Lower lobe of right lung (tissue), 2 donors: ENCODE measurements at places on chromosomes 3 and 15. TPM values are rescaled to one million over a fixed set of nuclear protein-coding genes. Genes with fewer than 3 reads are reported as not detected.

The CRYGS gene
- 4.0 TPM for total RNA-seq

The CCR9 gene
- not detected for total RNA-seq

The CPNE4 gene
- total RNA-seq, result 0.83 TPM

The CCK gene
- not detected for total RNA-seq

The TCTA gene
- total RNA-seq, result 38.8 TPM

The ATP2B2 gene
- 0.09 TPM for total RNA-seq

The HRG gene
- not detected for total RNA-seq

The EAF2 gene
- 7.3 TPM for total RNA-seq

The ZKSCAN7 gene
- total RNA-seq, result 3.9 TPM

The CIDEC gene
- not detected for total RNA-seq

The GREM1 gene
- 3.1 TPM for total RNA-seq

The KCNH8 gene
- 0.12 TPM for total RNA-seq

The FSIP1 gene
- 2.0 TPM for total RNA-seq

The NR1I2 gene
- 0.21 TPM for total RNA-seq

The GOLGA6L7 gene
- not detected for total RNA-seq

The WDR49 gene
- total RNA-seq, result 13.9 TPM

The ZBTB47 gene
- 20.0 TPM for total RNA-seq

The CAMP gene
- 2.3 TPM for total RNA-seq

The FRMD5 gene
- total RNA-seq, result 0.12 TPM

The TICRR gene
- total RNA-seq, result 0.32 TPM

The BHLHE40 gene
- 84.8 TPM for total RNA-seq

The ETFA gene
- 81.2 TPM for total RNA-seq

The LRTM1 gene
- total RNA-seq, result not detected

The CHRNA3 gene
- total RNA-seq, result 1.3 TPM

The MBNL1 gene
- total RNA-seq, result 235 TPM

The FBXO40 gene
- 0.09 TPM for total RNA-seq

The VPS8 gene
- 84.7 TPM for total RNA-seq

The SPSB4 gene
- 0.80 TPM for total RNA-seq

The PPP1R2 gene
- 51.8 TPM for total RNA-seq

The PIERCE2 gene
- total RNA-seq, result 2.7 TPM

The ARGFX gene
- total RNA-seq, result not detected

The GRIP2 gene
- total RNA-seq, result 1.1 TPM

The DHFR2 gene
- 9.2 TPM for total RNA-seq

The PRTG gene
- 10.5 TPM for total RNA-seq

The CKMT1B gene
- 0.89 TPM for total RNA-seq

The BCHE gene
- total RNA-seq, result 5.8 TPM

The MPI gene
- 29.4 TPM for total RNA-seq

The RTP3 gene
- total RNA-seq, result not detected

The KLHDC8B gene
- total RNA-seq, result 34.8 TPM

The ACOX2 gene
- 20.2 TPM for total RNA-seq

The C3orf22 gene
- total RNA-seq, result not detected

The MCCC1 gene
- total RNA-seq, result 49.9 TPM

The BMF gene
- total RNA-seq, result 17.2 TPM

The GPR160 gene
- total RNA-seq, result 24.4 TPM

The GPR176 gene
- total RNA-seq, result 2.4 TPM

The GOLGA6D gene
- not detected for total RNA-seq

The SST gene
- not detected for total RNA-seq

The PLCB2 gene
- total RNA-seq, result 105 TPM

The SLC6A1 gene
- 1.8 TPM for total RNA-seq

The EPHA6 gene
- total RNA-seq, result 0.53 TPM

The ITIH1 gene
- total RNA-seq, result not detected

The IL12A gene
- total RNA-seq, result 2.9 TPM

The COL6A6 gene
- total RNA-seq, result 12.8 TPM

The TNFSF10 gene
- 168 TPM for total RNA-seq

The TM2D3 gene
- total RNA-seq, result 49.2 TPM

The ADAMTS17 gene
- total RNA-seq, result 3.0 TPM

The TIGIT gene
- 1.7 TPM for total RNA-seq

The C3orf49 gene
- not detected for total RNA-seq

The RCN2 gene
- 32.8 TPM for total RNA-seq
